ENCODE measurements at places on chromosomes 2 and 18. TPM values are rescaled to one million over a fixed set of nuclear protein-coding genes. Genes with fewer than 3 reads are reported as not detected.
A peak's percentile ranks its signal among the peaks of the same experiment; 100 is the strongest.

CLEC4F gene
- total RNA-seq, result not detected

RIT2 gene
- total RNA-seq, result 29.3 TPM

ANKRD30B gene
- total RNA-seq, result 3.3 TPM

APOB gene
- 0.41 TPM for total RNA-seq

NBAS gene
- 173 TPM for total RNA-seq

CAPN13 gene
- total RNA-seq, result not detected

AGAP1 gene
- total RNA-seq, result 27.3 TPM

LGALSL gene
- total RNA-seq, result 66.9 TPM

SPATA3 gene
- total RNA-seq, result not detected

ERFE gene
- 0.82 TPM for total RNA-seq

TMEM247 gene
- total RNA-seq, result not detected

ACSL3 gene
- total RNA-seq, result 250 TPM

IL1B gene
- 0.41 TPM for total RNA-seq

STARD6 gene
- total RNA-seq, result 0.82 TPM

RTKN gene
- 2.9 TPM for total RNA-seq

TFPI gene
- total RNA-seq, result 27.7 TPM

SERPINB10 gene
- total RNA-seq, result 0.41 TPM

IGFBP2 gene
- 253 TPM for total RNA-seq

DNA sequence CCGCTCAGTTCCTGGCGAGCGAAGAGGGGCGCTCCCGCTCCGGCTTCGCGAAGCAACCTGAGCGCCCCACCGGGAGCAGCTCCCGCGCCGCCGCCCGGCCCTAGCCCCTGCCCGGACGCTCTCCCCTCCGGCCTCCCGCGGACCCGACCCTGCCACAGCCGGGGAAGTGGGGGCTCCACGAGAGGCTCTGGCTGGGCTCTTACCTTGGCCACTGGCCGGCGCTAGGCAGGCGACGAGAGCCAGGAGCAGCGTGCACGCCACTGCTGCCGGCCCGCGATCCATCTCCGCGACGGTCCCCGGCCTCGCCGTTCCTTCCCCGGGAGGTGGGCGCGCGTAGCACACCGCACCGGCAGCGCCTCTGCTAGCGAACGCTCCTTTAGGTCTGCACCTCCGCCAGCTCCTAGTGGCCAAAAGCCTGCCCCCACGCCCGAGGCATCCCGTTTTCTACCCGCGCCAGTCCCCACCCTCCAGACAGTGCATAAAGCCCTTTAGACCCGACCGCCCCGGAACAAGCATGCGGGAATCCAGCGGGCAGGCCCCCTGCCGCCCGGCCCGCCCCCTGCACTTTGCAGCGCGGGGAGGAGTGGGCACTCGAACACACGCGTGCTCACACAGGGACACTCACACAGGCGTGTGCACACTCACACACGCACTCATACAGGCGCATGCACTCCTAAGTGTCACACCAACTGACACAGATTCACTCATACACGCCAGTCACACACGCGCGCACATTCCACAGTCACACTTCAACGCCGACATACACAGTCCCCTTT, at the start of gene LRP2:
LRP2 (minus strand) TSS at position 417 of the 776 bp plus-strand sequence; CDS start at position 282, 135 bp downstream.
- DNase-seq, result peak; percentile 48

GRCh38 chr2:143584936-143585335, 455.7 kb downstream of the ARHGAP15 start:
- DNase-seq, result no peak

GRCh38 chr18:7927119-7927518, 360.0 kb downstream of the PTPRM start:
- DNase-seq, result no peak

GRCh38 chr2:63695583-63695982, 106.8 kb downstream of the MDH1 start:
- DNase-seq, result no peak

GRCh38 chr18:45589356-45590035, 25.8 kb upstream of the SLC14A2 start:
- peak; percentile 24 for DNase-seq

GRCh38 chr18:71743634-71744033, 800.5 kb downstream of the CBLN2 start:
- no peak for DNase-seq

DNA sequence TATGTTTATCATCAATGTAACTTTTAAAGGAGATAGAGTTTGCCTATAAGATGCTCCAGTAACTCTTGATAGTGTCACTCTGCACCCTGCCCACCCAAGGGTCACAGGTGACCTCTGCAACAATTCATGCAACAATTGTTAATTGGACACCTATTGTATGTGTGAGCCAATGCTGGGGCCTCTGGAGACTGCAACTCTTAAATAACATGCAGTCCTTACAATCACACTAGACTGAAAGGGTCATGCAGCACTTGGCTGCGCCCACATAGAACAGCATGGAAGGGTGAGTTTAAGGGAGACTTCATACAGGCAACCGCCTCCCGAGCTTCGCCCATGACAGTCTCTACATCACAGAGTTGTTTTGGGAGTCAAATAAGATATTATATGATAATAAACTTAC, 137.1 kb upstream of the TWIST2 start:
- DNase-seq, result no peak

DNA sequence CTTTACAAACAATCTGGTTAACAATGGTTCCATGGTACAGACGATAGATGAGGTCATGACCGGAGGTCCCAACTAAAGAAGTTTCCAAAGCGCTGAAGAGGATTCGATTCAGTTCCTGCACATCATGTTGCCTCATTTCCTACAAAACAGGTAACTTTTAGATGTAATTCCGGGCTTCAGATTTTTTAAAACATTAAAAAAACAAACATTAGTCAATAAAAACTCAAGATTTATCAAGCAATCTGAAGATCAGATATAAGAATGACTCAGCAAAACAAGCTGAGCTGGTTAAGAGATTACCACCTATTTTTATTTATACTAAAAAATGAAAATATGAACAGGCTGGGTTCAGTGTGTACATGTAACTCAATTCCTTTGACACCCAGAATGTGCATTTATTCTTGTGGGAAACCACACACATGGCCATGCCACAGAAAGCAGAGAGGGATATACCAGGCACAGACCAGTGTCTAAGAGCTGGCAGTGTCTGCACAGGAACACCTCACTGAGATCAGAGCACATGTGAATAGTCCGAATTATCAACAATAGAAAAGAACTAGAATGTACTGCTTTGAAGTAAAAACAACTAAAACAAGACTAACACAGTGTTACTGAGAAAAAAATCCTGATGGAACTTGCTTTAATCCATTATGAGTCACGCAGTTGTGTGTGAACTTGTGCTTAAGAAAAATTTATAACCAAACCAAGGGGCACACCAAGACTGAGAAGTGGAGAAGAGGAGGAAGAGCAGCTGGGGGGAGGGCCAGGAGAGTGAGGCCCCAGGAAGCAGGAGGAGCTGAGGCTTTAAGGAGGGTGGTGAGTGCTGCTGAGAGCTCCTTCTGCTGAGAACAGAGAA, 9.5 kb downstream of the USP40 start:
- DNase-seq, result no peak

GRCh38 chr2:20544153-20544747, 97.4 kb downstream of the RHOB start:
- DNase-seq, result no peak

DNA sequence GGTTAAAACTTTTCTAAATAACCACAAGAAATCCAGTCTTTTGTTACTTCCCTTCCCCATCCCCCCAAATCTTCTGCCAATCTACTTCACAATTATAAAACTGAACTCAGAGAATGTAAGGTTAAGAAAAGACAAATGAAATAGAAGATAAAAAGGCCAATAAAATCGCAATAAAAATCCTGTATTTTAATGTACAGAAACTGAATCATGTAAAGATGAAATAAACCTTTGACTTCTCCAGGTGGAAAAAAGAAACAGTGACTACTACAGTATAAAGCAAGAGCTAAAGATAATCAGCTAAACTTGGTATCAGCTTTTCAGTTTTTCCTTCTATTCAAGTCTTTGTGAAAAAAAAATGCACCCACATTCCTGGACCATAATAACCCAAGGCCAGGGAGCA, 1.7 kb downstream of the SYT4 start:
- no peak for DNase-seq

GRCh38 chr18:21284540-21284939, 42.5 kb downstream of the GREB1L start:
- no peak for DNase-seq

GRCh38 chr2:45987856-45988255, 309.4 kb upstream of the EPAS1 start:
- DNase-seq, result no peak

DNA sequence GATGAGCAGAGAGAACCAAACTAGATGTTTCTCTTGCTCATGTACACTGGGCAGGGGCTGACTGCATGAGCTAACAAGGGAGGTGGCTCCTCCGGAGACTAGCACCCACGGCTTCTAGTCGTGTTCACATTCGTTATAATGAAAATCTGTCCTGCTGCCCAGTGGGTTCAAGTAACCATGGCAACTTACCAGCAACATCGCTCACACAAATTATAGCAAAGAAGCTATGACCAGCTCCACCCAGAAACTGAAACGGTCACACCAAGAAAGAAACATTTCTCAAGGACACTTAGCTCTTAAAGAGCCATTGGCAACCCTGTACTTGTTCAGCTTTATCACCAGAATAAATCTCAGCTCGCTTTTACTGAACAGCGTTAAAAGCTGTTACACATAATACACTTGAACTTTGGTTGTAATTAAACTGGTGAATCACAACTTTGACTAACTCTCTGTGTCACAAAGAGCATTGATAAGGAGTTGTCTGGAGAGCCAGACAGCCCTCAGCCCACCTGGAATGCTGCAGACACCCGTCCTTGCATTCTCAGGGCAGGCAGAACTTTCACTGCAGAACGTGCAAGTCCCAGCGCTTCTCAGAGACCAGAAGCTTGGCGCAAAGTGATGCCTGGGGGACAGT, 141.2 kb downstream of the PID1 start:
- DNase-seq, result no peak

GRCh38 chr2:184637781-184638180, 39.5 kb downstream of the ZNF804A start:
- DNase-seq, result no peak

- DNase-seq, result peak; percentile 58
These were observed 573 bp downstream of the KDSR start for GRCh38 chr18:63366213-63367052.

DNA sequence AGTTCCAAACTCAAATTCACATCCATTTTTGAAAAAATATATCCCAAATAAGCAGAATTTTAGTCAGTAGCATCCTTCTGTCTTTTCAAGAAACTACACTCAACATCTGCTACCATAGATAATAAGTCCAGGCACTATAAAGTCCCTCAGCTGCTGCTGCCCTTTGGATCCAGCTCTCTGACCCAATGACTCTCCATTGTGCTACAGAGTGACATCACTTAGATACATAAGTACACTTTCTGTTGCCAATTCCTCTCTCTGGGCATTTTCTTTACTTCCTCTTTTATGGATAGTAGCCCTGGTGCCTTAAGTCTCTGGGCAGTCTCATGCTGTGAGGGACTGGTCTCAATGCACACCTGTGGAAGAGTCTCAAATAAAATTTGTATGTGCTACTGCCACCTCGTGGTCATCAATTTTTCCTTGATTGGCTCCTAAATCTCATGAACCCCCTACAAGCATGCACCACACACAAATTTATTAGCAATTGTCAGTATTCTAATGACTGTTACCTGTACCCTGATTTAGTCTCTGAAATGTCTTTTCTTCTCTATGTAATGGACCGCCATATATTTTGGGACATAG, 219.2 kb downstream of the LRP1B start:
- no peak for DNase-seq

GRCh38 chr18:69935319-69936190, 12.1 kb downstream of the CD226 start:
- DNase-seq, result no peak

- no peak for DNase-seq
These were observed 189.6 kb downstream of the HAUS1 start for GRCh38 chr18:46293742-46294181.

- no peak for DNase-seq
These were observed 68.6 kb downstream of the LPIN1 start for GRCh38 chr2:11814979-11815510.

- peak; percentile 12 for DNase-seq
These were observed 31.8 kb downstream of the METAP1D start for GRCh38 chr2:172031536-172031935.

- DNase-seq, result no peak
These were observed 48.8 kb downstream of the SLC4A1AP start for GRCh38 chr2:27712522-27712921.

- DNase-seq, result no peak
These were observed 36.9 kb downstream of the FAM168B start for GRCh38 chr2:131056204-131056931.

DNA sequence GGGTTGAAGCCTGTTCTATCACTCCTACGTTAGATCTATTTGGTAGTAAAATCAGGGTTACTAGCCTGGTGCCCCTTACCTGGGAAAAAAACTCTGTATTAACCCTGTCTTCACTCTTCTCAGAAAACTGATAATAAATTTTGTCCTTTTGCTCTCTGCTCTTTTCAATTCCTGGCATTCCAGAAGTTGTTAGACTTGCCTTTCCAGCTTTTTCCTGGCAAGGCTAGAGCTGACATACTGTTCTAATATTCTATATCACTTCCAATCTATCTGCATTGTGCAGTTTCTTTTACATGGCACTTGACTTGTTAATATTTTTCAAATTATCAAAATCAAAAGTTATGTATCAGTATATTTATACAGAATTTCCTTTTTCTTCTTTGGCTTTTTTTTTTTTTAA, 162.2 kb downstream of the FIGN start:
- no peak for DNase-seq

- DNase-seq, result no peak
These were observed 834.9 kb upstream of the SALL3 start for GRCh38 chr18:78144669-78145068.

- DNase-seq, result no peak
These were observed 477.9 kb upstream of the TNP1 start for GRCh38 chr2:217337771-217338170.

DNA sequence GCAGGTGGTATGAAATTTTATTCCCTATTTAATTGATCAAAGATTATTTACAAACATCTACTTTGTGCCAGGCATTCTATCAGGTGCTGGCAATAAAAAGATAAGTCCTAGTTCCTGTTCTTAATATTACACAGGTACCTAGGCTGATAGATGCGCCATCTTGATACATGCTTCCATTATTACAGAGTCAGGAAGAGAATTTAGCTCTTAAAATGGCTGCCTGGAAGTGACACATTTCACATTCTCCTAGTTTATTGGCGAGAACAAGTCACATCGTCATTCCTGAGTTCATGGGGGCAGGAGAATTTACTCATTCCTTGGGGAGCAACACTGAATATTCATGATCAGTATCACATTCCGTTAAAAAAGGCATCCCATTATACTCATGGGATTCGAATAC, 1.1 kb upstream of the DARS1 start:
- no peak for DNase-seq

DNA sequence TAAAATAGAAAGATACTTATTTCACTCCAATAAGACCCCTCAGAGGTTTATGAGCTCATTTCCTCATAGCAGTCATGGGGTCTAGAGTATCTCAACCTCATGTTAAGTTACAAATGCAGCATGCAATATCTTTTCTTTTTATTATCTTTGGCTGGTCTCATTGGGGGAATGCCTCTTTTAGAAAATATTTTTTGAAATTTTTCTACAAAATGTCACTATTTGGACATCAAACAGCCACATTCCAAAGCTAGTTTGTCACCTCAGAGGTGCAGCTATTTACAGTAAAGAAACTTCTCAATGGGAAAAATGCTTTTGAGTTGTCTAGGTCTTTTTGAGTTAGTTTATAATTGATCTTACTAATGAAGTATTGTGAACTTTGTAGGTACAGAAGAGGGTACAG, 370.7 kb upstream of the LRATD1 start:
- no peak for DNase-seq
